Left kidney (tissue), 8 donors: ENCODE measurements at places on chromosomes 3 and 15. TPM values are rescaled to one million over a fixed set of nuclear protein-coding genes. Genes with fewer than 3 reads are reported as not detected.

GRCh38 chr3:9902372-9903237 lies at the start of gene IL17RE:
IL17RE (plus strand) TSS chr3:9902848; CDS start chr3:9902933, 85 bp downstream.
- no peak for DNase-seq

DNA sequence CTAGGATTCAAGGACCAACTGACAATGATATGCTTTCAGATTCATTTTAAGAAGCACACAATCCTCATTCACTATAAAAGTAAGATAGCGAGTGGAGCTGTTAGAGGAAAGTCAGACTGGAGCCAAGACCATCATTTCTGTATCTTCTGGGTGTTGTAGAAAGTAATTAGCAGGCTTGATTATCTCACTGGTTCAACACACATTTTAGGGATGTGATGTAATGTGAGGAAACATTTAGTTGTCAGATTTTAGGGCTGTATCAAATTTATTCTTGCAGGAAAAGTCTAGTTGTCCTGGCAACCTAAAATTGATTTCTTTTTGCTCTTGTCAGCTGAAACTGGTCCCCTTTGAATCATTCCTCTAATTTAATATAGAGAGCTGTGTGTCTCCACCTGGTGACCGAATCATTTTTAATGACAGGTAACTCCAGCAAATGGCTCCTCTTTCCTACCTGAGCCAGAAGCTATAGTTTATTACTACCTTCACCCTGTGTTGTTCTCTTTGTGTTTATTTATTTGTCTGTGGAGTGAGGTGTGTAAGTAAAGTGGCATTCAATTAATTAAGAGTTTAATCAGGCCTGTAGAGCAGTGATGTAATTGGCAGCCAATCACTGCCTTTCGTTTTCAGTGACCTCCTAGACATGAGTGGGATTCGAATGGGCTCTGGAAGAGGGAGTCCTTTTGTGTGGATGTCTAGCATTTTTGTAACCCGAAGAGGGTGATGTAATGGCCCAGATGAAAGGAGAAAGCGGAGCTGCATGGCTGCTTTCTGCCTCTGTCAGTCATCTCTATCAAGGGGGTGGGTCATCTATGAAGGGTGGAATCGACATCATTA lies 125.8 kb downstream of the LPP start:
- DNase-seq: no peak

The FAM43A gene
- polyA plus RNA-seq: 3.7 TPM

The TRNT1 gene
- polyA plus RNA-seq: 48.9 TPM

The AVEN gene
- 13.0 TPM for polyA plus RNA-seq

DNA sequence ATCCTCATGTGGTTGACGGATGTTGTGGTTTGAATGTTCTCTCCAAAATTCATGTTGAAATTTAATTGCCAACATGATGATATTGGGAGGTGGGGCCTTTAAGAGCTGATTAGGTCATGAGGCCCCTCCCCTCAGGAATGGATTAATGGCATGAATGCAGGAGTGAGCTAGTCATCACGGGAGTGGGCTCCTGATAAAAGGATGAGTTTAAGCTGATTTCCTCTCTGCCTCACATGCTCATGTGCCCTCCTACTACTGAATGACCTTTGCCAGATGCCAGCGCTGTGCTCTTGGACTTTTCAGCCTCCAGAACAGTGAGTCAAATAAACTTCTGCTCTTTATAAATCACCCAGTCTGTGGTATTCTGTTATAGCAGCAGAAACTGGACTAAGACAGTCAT lies 111.2 kb downstream of the MYO5A start:
- no peak for DNase-seq

- DNase-seq: no peak
These were observed 7.7 kb downstream of the HOMER2 start for GRCh38 chr15:82944821-82945220.

The CATSPER2 gene
- 11.9 TPM for polyA plus RNA-seq

The EAF2 gene
- 9.1 TPM for polyA plus RNA-seq

The RTP4 gene
- polyA plus RNA-seq: 0.70 TPM

DNA sequence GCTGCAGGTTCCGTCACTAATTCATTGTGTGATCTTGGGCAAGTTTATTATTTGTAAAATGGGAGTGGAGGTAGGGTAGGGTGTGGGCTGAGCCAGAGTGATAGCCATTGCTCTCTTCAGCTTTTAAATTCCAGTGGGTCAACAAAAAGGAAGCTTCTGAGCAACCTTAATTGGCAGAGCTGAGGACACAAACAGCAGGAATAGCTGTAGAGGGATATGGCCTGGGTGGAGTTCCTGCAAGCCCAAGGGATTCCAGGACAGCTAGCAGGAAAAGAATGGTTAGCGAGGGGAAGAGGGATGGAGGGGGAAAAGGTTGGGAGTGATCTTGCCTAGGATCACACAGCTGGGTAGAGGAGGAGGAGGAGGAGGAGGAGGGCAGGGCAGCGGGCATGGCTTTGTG lies 11.4 kb downstream of the CCK start:
- no peak for DNase-seq

GRCh38 chr3:55595420-55595819 lies 108.3 kb upstream of the WNT5A start:
- no peak for DNase-seq

The ITPKA gene
- polyA plus RNA-seq: 0.52 TPM

GRCh38 chr3:10602769-10603768 lies 97.7 kb upstream of the ATP2B2 start:
- DNase-seq: no peak

The RASL12 gene
- 6.1 TPM for polyA plus RNA-seq

GRCh38 chr3:121998030-121998580 lies 23.9 kb downstream of the ILDR1 start:
- no peak for DNase-seq

DNA sequence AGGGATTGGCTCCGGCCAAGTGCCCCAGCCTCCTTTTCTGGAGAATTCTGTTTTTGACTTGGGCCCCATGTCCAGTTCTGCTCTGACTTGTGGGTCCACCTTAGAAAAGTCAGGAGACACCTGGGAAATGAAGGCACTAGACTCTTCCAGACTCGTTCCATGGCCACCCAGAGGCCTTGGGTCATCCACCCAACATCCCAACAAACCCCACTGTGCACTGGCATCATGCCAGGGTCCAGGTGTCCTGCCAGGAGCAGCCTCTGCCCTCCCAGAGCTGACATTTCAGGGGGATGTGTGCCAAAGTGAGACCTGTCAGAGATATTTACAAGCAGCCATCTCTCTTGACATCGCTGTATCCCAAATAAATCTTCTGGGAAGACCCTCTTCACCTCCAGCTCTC lies 13.2 kb downstream of the SPATA12 start:
- no peak for DNase-seq

DNA sequence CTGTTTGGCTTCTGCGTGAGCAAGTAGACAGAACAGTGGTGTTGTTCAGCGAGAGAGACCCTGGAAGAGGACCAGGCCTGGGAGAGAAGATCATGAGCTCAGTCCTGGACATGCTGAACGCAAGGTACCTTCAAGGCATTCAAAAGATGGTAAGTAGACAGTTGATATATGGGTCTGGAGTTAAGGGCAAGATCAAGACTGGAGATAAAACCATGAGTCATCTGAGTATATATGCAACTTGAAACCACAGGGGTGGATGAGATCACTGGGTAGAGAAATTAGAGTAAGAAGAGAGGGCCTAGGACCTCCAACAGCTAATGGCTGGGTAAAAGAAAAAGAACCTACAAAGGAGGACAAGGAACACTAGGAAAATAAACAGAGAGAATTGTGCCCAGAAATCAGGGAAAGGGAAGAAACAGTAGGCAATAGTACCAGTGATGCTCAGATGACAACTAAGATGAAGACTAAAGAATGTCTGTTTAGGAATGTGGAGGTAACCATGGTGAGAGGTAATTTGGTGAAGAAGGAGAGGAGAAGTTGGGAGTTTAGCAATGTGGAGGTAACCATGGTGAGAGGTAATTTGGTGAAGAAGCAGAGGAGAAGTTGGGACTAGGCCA lies 343.2 kb upstream of the ADAMTS9 start:
- DNase-seq: no peak

DNA sequence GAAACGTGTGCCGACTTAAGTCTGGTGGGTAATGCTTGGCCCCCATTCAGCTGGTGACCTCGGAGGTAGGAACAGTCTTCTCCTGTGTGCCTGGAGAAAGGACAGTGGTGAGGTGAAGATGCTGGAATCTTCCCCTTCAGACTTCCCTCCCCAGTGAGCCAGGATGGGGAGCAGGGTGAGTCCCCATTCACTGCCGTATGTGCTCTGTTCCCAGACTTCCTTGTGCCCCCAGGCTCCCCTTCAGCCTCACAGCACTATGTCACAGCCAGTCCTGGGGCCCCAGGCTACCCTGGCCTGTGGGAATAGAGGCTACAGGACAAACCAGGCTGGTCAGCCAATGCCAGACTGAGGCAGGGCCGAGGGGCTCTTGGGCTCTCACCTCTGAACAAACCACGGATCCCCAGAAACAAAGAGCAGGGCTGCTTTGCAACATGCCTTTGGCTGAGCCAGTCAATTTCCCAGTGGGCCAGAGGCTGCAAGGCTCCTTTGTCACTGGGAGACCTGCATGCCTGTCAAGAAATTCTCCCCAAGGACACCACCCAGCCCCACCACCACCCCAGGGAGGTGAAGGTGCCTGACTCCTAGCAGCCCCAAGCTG lies 31.8 kb upstream of the HHATL start:
- DNase-seq: no peak

GRCh38 chr15:89707577-89707976 lies 17.0 kb downstream of the WDR93 start:
- DNase-seq: no peak

GRCh38 chr15:99980752-99981151 lies 247.5 kb upstream of the LYSMD4 start:
- no peak for DNase-seq

DNA sequence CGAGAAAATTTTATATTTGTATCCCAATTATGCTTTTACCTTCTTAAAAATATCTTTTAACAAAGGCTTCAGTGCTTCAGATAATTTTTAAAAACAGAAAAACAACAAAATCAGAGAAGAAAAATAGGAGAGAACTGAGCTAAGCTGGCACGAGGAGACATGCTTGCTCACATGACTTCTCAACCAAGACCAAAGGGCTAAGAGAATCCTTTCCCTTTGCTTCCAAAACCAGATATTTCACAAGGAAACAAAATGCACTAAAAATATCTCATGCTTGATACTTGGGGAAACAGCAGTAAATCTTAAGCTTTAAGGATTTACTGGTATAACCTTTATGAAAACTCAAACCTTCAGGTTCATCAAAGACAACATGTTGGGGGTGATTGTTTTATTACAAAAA lies 58.4 kb downstream of the CAPN7 start:
- no peak for DNase-seq
